Fibroblast of skin of right biceps (primary cell): ENCODE measurements at places on chromosomes 4 and X.

- DNase-seq: peak; percentile 59
Measured at GRCh38 chr4:20015636-20016224, 236.0 kb upstream of the SLIT2 start.

- DNase-seq: no peak
Measured at GRCh38 chr4:32569861-32570260, 1849.7 kb downstream of the PCDH7 start.

GRCh38 chr4:39484582-39485272, 25.9 kb downstream of the LIAS start:
- DNase-seq: no peak

DNA sequence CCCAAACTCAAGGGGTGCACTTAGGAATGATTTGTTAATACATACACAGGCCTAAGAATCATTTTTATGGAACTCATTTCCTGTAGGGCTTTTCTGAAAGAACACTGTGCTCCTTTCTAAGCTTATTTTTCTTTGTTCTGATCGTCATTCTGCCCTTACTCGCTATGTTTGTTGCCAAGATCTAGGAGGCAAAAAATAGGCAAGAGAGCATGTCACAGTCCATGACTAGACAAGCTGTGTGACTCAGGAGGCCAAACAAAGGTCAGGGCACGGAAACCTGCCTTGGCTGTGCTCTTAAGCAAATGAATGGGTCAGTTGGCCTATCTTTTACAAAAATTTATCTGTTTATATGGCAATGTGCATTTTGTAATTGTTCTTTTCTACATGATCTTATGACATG, 42.5 kb upstream of the C1GALT1C1 start:
- peak; percentile 61 for DNase-seq

DNA sequence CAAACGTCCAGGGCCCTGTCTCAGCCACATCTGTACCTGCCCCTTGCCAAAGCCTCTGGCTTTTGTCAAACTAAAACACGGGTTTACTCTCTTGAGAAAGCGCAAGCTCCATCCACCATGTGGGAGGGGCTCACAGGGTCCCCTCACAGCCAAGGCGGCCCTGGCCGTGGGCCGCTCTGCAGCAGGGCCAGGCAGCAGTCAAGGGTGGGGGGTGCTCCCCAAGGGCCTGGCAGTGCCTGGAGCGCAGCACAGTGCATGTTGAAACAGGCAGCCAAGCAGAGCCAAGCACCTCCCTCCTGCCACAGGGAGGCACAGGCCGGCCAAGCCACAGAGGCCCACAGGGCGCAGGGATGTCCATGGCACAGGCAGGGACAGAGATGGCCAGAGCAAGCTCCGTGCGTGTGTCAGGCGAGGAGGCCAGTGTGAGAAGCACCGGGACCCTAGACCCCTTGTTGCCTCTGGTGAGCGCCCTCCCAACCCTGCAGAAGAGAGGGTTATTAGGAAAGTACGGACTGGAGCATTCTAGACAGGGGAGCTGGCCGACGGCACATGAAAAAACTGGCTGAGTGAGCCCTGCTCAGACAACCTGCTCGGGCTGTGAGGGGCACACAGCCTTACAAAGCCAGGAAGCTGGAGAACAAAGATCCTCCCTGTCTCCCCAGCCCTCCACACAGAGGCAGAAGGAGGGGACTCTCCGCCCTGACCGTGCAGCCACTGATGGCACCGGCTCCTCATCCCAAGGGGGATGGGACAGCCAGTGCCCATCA, 39.0 kb downstream of the FAM53A start:
- DNase-seq: no peak

DNA sequence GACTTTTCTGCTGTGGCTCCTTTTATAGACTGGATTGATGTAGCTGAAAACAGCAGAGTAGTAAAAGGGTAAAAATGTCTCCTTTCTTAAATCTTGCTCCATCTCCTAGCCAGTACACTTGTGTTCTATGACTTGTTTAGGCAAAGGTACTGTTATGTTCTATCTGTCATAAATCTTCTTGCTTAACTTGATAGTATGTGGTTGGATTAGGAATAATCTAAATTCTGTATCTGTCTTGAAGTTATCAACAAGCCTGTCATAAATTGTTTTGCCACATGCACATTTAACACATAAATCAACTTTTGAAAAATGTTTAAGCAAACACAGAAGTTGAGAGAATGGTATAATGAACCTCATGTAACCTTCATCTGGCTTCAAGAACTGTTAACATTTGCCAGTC, 157.0 kb downstream of the FRAS1 start:
- no peak for DNase-seq

DNA sequence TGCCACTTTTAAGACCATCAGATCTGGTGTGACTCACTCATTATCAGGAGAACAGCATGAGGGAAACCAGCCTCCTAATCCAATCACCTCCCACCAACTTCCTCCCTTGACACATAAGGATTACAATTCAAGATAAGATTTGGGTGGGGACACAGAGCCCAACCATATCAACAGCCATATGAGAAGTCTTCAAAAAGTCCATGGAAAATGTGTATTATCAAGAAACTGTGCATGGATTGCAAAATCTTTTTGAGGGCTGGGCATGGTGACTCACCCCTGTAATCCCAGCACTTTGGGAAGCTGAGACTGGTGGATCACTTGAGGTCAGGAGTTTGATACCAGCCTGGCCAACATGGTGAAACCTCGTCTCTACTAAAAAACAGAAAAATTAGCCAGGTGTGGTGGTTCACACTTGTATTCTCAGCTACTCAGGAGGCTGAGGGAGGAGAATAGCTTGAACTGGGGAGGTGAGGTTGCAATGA, 17.8 kb upstream of the RPL39 start:
- no peak for DNase-seq

- DNase-seq: peak; percentile 42
Measured at GRCh38 chrX:130704053-130705038, 198.7 kb downstream of the ENOX2 start.

DNA sequence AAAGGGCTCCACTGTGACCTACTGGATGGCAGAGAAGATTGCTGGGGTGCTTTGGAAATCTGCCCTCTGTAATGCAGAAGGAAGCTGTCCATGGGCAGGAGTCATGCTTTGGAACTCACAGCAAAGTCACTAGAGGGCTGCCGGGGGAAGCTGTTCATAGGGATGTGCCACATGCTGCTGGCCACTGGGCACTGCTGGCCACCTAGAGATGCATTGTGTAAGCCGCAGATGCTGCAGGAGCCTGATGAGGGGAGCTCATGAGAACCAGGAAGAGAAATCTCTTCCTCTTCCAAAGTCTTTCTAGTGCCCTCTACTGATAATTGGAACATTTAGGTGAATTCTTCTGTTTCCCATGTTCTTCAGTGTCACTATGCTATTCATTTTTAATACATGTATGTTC, 31.2 kb upstream of the UXT start:
- no peak for DNase-seq

GRCh38 chr4:107896158-107896645, 35.1 kb upstream of the CYP2U1 start:
- DNase-seq: peak; percentile 97

- DNase-seq: no peak
Measured at GRCh38 chr4:147651563-147651962, 32.4 kb downstream of the PRMT9 start.

DNA sequence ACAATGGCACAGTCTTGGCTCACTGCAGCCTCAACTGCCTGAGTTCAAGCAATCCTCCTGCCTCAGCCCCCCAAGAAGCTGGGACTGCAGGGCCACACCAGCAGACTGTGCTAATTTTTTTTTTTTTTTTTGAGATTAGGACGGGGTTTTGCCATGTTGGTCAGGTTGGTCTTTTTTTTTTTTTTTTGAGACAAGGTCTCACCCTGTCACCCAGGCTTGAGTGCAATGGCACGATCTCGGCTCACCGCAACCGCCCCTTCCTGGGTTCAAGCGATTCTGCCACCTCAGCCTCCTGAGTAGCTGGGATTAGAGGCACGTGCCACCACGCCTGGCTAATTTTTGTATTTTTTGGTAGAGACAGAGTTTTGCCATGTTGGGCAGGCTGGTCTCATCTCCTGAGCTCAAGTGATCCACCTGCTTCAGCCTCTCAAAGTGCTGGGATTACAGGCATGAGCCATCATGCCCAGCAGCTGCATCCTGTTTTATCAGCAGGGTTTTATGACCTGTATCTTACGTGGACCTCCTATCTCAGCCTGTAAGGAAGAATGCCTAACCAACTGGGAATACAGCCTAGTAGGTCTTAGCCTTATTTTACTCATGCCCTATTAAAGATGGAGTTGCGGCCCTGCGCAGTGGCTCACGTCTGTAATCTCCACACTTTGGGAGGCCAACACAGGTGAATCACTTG, 13.2 kb upstream of the MRPL1 start:
- no peak for DNase-seq
